ENCODE measurements at places on chromosomes 6 and 20.

- peak; percentile 92 for DNase-seq
These were observed 42.1 kb upstream of the BTN3A2 start for GRCh38 chr6:26322645-26323482.

DNA sequence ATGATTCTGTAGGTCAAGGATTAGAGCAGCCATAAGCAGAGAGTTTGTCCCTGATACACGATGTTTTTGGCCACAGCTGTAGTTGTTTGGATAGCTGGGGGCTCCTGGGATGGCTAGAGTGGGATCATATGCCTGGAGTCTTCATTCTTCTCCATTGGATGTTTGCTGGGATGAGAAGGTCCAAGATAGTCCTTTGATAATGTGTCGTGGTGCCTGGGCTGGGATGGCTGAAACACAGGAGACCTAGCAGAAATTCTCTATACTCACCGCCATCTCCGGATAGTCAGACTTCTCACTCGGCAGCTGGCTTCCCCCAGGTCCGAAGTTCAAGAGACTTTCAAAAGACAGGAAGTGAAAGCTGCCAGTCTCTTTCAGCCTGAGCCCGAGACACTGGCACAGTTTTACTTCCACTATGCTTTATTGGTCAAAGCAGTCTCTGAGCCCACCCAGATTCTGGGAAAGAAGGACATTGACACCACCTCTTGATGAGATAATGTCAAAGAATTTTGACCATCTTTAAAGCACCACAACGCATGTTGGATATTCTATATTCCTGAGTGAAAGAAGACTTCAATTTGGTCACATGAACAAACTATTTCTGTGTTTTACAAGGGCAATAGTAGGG is 16.0 kb downstream of the MARCKS start:
- no peak for DNase-seq

- DNase-seq = no peak
These were observed 45.8 kb upstream of the DST start for GRCh38 chr6:56688521-56688920.

- DNase-seq = no peak
These were observed 9.0 kb downstream of the METTL24 start for GRCh38 chr6:110348961-110349690.

DNA sequence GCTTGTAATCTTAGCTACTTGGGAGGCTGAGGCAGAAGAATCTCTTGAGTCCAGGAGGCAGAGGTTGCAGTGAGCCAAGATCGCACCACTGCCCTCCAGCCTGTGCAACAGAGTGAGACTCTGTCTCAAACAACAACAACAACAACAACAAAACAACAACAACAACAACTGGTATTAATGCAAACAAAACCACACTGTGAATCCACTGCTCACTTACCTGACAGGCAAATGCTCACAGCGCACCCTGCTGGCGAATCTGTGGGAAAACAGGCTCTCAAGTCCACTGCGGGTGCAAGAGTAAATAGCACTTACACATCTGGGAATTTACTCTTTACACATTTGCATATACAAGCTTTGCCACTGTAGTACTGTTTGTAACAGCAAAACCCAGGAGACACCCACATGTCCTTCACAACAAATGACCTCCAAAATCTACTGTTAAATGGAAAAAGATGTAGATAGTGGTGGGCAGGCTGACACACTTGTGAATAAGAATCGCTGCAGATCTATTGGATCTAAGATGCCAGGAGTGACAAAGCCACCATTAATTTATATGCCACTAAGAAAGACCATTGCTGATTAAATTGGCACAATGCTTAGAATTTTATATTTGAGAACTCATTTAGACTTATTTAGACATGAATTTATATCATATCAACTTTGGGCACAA is 29.3 kb downstream of the NSFL1C start:
- peak; percentile 53 for DNase-seq

- no peak for DNase-seq
These were observed 45.5 kb upstream of the GLP1R start for GRCh38 chr6:39003072-39003471.

- no peak for DNase-seq
These were observed 170.2 kb downstream of the SLC24A3 start for GRCh38 chr20:19382386-19383340.

- no peak for DNase-seq
These were observed 35.0 kb upstream of the TRAM2 start for GRCh38 chr6:52611833-52612232.

- DNase-seq = no peak
These were observed 9.5 kb upstream of the SPAG4 start for GRCh38 chr20:35606127-35606526.

DNA sequence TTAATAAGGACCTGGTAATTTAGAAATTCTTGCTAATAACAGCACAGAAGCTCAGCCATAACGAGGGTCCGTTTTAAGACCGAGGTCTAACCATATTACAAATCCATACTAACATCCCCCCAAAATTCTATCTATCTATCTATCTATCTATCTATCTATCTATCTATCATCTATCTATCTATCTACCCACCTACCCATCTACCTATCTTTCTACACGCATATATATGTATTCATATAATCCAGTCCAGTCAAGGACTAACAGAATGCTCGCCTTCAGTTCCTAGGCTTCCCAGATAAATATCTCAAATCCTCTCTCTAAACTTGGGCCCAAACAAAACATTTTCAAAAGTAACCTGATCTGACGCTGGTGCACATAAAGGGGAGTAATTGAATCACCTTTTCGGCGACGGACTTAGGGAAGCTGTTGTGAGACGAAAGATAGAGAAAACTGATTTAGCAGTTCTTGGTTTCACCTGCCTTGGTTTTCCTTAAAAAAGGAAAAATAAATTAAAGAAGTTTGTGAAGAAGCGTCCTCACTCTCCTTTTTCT is 14.5 kb downstream of the HMGN4 start:
- no peak for DNase-seq

DNA sequence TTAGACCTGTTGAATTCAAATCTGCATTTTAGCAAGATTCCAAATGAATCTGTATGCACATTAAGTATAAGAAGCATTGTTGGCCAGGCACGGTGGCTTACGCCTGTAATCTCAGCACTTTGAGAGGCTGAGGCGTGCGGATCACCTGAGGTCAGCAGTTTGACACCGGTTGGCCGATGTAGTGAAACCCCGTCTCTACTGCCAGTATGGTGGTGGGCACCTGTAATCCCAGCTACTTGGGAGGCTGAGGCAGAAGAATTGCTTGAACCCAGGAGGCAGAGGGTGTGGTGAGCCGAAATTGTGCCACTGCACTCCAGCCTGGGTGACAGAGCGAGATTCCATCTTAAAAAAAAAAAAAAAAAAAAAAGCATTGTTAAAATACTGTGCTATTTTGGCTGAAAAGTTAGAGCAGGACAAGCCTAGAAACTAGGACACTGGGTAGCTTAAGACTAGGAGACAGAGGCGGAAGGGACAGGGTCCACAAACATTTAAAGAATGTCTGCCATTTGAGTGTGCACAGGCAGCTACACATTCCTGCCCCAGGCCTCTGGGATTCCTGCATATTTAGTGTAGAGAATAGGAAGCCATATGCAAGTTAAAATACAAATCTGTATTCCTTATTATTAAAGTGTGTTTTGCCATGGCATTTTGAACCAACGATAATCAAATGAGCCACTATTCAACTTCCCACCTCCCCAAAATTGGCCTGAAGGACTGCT is 45.1 kb upstream of the EEF1A1 start:
- DNase-seq = peak; percentile 56

GRCh38 chr20:13305284-13305683 is 84.2 kb downstream of the ISM1 start:
- DNase-seq = no peak

DNA sequence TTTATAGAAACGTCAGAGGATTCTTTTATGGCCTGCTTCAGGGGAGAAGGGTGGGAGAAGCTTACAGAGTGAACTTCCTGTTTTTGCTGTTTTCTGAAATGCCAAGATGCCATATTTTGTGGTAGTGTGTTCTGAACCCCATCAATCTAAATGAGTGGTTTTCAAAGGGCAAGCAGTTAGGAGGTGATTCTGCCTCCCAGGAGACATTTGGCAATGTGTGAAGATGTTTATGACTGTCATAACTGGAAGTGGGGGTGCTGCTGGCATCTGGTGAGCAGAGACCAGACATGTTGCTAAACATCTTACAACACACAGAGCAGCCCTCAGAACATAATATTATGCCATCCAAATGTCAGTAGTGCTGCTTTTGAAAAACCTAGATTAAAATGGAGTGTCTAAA is 6.0 kb upstream of the PRL start:
- DNase-seq = no peak

DNA sequence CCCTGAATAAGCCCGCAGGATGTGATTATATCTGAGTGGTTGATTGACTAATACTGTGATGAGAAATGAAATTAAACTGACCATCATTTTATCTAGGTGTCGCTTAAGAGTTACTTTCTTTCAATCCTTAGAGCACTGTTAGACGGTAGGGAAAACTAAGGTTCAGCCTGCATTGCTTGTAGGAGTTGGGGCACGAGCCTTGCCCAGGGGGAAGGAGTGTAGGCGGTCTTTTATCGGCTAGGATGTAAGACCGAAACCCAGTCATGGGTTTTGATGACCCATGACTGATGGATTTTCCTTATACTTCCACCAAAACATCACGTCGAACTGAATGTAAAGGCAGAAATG is 392 bp upstream of the TASP1 start:
- DNase-seq = no peak

GRCh38 chr20:63062188-63063140 is 55.7 kb upstream of the BHLHE23 start:
- no peak for DNase-seq

DNA sequence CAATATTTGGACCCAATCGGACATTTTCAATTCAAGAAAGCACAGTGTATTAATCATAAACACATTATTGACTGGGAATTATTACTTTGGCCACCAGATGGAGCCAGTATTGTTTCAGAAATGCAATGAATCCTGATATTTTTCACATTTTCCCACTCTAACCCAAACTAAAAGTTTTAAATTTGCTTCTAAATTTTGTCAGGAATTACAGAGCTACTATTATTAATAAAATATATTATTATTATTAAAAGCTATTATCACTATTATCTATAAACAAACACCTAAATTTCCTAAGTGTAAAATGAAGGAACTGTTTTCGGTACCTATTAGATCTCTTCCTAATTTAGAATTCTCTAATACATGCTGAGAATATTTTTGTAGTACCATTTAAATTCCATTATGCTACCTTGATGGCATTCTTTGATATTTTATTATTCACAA is 245.3 kb downstream of the OGFRL1 start:
- DNase-seq = no peak

DNA sequence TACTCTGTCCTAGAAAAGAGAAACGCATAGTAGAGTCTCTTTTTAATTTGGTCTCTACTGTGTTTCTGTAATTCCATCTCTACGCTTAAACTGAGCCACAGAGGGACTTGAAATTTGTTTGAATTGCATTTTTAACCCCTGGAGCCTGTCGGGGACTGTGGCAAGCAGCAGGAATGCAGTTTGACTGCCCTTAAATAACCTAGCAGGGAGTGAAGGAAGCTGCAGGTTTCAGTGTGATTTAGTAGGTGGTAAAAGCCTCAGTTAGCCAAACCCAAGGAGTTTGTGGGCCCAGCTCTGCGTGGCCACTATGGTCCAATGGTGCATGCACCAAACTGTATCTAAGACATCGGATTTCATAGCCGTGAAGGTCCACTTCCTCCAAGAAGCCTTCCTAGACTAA is 70.3 kb upstream of the MC3R start:
- no peak for DNase-seq

GRCh38 chr6:112710710-112711109 is 363.6 kb downstream of the RFPL4B start:
- DNase-seq = no peak

DNA sequence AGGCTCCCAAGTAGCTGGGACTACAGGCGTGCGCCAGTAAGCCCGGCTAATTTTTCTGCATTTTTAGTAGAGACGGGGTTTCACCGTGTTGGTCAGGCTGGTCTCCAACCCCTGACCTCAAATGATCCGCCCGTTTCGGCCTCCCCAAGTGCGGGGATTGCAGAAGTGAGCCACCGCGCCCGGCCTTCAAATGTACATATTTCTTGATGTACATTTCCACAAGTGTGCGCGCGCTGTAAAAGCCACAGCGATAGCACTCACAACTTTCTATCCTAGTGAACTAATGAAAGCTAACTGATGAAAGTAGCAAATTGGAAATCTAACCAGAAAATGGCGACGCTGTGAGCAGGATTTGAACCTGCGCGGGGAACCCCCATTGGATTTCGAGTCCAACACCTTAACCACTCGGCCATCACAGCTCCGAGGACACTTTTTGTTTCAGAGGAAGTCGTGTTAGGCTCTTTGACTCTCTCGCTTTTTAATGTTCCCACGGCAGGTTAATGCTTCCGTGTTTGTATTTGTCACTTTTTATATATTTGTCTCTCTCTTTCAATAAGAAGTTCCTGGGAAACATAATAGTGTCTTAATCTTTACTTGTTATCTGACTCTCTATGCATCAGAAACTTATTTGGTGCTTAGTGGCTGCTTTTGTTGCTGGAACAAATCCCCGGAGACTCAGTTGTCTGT is 199.4 kb upstream of the ZNF184 start:
- peak; percentile 39 for DNase-seq

GRCh38 chr6:166739976-166740318 is 112.9 kb upstream of the RPS6KA2 start:
- DNase-seq = no peak

DNA sequence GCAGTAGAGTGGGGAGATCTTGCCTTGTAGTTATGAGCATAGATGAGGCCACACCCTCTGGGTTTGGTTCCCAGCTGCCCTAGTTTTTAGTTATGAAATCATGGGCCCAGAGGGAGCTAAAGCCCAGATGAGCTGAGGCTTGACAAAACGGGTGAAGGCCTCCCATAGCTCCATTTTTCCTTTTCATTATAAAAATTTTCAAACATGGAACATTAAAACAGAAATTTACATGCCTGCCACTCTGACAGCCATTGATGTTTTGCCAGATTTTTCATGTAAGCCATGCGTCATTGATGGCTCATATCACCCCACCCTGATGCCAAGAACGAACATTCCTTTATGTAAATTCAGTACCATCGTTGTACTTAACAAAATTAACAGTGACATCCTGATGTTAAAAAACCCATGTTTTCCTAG is 67.9 kb downstream of the IGF2R start:
- DNase-seq = peak; percentile 82

All from astrocyte (in vitro differentiated cells and primary cell).